ENCODE measurements at places on chromosomes 4 and X.

DNA sequence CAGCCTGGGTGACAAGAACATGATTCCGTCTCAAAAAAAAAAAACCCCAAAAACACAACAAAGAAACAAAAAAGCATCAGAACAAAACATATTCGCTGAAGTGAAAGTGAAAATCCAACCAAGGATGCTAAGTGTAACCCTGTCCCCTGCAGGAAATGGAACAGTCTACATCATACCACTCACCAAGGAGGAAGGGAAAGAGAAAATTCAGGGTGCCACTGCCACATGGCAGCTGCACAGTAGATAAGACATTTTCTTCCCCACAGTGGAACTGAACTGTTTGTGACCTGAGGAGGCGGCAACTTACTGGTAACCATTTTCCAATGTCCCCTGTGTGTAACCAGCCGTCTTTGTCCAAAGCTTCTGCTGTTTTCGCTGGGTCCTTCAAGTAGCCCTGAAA lies 28.2 kb upstream of the CENPU start:
- DNase-seq, result no peak

DNA sequence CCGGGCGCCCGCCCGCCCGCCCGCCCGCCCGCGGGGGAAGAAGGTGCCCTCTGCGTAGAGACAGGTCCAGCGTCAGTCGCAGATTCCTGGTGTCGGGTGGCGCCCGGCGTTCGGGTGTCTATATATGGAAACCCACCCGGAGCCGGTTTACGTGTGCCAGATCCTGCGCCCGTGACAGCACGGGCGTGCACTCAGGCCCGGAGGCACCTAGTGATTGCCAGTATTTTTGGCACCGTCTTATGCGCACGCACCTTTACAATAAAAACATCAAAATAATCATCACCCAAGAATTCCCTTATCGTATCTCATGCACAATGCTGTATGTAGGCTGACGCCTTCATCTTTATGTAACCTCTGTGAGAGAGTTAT lies 519 bp downstream of the SLC25A4 start:
- DNase-seq, result no peak

GRCh38 chrX:9466124-9466495 lies 1.3 kb downstream of the TBL1X start:
- DNase-seq, result no peak

GRCh38 chrX:10167573-10167972 lies 10.8 kb downstream of the CLCN4 start:
- no peak for DNase-seq

- no peak for DNase-seq
Measured at GRCh38 chr4:94363136-94363655, 20.6 kb upstream of the HPGDS start.

GRCh38 chr4:4333265-4333706 lies 43.2 kb downstream of the ZBTB49 start:
- no peak for DNase-seq

GRCh38 chr4:48149827-48150370 lies 15.8 kb upstream of the TXK start:
- DNase-seq, result no peak

DNA sequence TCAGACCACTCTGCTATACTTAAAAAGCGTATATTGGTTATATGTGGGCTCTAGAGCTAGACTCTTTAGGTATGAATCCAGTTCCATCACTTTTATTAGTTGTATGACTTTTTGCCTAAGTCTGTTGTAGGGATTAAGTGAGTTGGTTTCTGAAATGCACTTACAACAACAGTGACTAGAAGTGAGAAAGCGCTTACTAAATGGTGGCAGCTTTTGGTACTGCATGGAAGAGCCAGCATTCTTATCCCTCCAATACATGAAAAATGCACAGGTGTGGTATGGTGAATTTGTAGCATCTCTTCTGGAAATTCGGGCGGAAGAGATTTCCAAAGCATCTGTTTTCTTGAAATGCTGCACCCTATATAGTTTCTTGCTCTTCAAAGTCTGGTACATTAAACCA lies 117.1 kb downstream of the SPANXA1 start:
- DNase-seq, result no peak

GRCh38 chr4:77126809-77127208 lies 30.2 kb upstream of the CCNG2 start:
- DNase-seq, result no peak

DNA sequence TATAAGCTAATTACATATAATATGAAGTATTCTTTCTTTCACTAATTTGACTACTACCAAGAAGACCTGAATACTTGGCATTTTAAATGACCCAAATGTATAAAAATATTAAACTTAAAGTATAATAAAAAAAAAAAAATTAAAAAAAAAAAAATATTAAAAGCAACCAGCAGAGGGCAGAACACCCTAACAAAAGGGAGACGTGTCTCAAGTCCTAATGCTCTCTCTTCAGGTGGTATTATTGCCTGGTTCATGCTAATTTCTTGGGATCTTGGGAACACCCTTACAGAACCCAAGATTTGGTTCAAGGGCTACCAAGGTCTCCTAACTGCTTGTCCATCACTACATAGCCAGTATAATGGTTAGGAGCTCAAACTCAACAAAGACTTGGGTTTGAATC lies 754.8 kb downstream of the RAB28 start:
- no peak for DNase-seq

GRCh38 chrX:40262157-40263013 lies 164.6 kb upstream of the BCOR start:
- DNase-seq, result no peak

- DNase-seq, result no peak
Measured at GRCh38 chr4:105461221-105461620, 12.6 kb downstream of the PPA2 start.

DNA sequence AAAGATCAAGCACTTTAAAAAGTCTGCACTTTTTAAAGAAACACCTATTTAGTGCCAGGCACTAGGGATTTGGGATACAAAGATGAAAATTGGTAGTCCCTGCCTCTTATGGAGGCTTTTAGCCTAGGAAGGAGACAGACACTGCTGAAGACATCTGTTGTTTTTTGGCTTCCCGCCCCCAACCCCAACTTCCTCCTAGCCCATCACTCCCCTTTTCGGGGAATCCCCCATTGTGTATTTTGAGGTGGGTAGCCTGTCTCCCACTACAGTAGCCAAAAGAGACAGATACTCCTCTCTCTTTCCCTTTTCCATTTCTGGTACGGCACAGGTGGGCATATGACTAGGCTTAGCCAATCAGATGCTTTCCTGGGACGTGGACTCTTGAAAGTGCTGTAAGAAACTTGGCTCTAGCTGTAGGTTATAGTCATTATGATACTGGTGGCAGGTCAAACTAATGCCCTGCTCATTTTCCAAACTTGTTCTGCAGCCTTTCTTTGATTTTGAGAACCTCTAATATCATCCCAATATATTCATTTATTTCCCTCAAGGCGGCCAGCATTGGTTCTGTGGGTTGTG lies 194.6 kb upstream of the RBPJ start:
- DNase-seq, result no peak

DNA sequence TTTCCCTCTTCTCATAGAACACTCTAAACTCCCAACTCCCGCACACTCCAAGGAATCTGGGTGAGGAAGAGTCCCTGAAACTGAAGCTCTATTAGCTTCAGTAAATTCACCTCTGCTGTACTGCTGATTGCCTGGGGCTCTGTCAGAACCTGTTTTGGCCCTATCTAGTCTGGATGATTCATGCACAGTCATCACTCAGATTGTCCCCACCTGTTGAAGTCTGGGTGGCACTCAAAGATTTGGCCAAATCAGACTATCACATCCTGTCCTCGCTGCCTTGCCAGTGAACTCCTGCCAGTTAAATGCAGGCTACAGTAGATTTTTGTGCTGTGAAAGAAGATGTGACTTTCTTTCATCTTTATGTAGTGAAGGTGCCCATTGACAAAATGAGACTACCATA lies 63.5 kb upstream of the EMCN start:
- no peak for DNase-seq

DNA sequence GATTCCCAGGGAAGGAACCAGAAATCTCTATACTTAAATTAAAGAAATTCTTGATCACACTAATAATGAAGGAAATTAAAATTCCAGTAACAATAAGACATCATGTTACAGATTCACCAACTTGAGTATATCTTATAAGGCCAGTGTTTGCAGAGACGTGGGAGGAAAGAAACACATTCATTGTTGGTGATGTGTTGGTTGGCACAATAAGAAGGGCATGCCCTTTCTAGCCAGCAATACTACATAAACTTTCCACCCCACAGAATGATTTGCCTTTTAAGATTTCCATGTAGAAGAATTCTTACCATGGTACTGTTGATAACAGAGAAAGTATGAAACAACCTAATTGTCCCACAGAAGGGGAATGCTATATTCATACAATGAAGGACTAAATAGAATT lies 581.5 kb downstream of the STIM2 start:
- DNase-seq, result no peak

- DNase-seq, result no peak
Measured at GRCh38 chr4:124740501-124740900, 28.0 kb upstream of the ANKRD50 start.

DNA sequence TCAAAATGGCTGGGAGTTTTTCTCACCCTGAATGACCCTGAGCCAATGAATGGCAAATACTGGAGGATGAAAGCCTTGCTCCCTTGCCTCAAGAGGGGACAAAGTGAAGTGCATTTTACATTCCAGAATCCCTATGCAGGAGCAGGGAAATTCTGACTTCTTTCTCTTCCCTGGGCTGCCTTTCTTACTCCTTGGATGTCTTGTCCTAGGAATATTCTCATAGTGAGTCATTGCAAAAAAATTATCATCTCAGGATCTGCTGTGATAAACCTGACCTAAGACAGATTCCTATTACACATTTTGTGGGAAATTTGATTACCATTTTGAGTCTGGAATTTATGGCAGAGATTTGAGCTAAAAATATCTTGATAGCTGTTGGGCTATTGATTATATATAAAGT lies 199.9 kb downstream of the TMA16 start:
- DNase-seq, result no peak

DNA sequence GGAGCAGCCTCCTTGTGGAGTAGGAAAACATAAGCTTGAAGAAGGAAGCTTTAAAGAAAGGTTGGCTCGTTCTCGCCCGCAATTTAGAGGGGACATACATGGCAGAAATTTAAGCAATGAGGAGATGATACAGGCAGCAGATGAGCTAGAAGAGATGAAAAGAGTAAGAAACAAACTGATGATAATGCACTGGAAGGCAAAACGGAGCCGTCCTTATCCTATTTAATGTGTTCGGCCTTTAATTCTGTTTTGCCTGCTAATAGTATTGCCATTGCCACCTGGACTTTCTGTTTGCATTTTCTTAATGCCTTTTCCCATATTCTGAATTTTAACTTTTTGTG lies 1.4 kb downstream of the TCEAL1 start:
- DNase-seq, result no peak

DNA sequence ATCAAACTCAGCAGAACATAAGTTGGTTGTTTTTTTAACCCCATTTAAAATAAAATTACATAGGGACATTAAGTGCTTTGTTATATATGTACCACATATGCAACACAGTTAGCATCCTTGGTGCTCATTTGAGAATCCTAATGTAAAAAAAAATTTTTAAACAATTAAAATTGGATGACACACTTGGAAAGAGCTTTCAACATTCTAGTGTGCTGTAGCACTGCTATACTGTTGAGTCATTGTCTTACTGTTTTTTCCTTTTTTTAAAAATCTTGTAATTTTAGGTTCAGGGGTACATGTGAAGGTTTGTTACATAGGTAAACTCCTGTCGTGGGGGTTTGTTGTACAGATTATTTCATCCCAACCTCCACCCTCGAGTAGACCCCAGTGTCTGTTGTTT lies 12.8 kb downstream of the THAP9 start:
- DNase-seq, result no peak

GRCh38 chrX:149607699-149608098 lies 12.6 kb upstream of the HSFX2 start:
- DNase-seq, result no peak

- DNase-seq, result no peak
Measured at GRCh38 chrX:67619253-67619652, 75.4 kb downstream of the AR start.

DNA sequence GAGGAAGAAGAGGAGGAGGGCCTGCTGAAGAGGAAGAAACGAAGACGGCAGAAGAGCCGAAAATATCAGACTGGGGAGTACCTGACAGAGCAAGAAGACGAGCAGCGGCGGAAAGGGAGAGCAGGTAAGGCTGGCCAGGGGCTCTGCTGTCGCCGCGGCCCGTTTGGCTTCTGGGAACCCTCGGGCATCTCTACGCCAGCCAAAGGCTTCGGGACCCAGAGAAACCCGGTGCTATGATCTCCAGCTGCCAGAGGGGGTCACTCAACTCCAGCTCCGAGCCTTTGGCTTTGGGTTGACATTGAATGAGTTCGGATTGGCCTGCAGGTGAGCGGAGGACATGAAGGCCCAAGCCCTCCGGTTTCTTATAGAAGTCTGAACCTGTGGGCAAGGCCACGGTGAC lies 42.8 kb downstream of the BCORL1 start:
- DNase-seq, result no peak

DNA sequence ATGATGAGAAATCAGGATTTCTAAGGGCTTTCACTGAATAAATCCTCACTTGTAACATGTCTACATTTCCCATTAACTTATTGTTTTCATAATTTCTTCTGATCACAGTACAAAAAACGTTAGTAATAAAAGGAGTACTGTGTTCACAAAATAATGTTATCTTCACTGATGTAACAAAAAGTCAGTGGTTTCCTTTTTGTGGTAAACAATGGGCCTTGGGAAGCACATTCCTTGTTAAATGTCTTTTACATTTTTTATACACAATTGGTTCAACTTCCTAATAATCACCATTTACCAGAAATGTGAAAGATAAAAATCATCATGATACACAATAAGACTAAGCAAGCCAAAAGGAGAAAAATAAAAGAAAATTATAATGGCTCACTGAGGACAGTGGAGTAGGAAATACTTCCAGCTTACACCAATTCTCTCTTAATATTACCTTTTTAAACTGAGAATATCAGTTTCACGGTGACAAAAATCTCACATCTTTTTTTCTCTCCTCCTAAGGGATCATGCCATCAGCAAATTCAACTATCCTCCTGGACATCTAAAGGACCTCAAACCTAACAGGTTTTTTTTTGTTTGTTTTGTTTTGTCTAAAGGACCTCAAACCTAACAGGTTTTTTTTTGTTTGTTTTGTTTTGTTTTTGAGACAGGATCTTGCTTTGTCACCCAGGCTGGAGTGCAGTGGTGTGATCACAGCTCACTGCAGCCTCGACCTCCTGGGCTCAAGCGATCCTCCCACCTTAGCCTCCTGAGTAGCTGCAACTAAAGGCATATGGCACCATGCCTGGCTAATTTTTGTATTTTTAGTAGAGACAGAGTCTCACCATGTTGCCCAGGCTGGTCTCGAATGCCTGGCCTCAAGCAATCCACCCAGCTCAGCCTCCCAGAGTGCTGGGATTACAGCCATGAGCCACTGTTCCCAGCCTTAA lies 57.3 kb downstream of the FRYL start:
- no peak for DNase-seq

GRCh38 chrX:1025413-1025812 lies 187.0 kb downstream of the CRLF2 start:
- no peak for DNase-seq

DNA sequence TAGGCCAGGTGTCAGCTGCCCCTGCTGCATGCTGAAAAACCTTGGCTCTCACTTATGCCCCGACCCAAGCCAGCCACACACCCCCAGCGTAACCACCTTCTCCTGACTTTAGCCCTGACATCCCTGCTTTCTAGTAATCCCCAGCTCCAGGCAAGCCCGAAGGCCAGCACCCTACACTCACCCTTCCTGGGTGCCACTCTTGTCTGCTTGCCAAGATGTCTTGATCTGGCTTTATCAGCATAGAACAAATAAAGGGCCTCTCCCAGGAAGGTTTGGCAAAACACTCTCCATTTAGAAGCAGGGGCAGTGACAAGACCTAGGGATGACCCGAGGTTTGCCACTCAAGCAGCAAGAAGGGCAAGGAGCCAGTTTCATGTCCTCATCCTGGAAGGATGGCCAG lies 6.8 kb upstream of the MAP9 start:
- DNase-seq, result no peak
